ENCODE measurements at places on chromosomes 6 and 20.

- DNase-seq = no peak
Observed at GRCh38 chr6:35534407-35535170, 21.9 kb upstream of the TULP1 start.

DNA sequence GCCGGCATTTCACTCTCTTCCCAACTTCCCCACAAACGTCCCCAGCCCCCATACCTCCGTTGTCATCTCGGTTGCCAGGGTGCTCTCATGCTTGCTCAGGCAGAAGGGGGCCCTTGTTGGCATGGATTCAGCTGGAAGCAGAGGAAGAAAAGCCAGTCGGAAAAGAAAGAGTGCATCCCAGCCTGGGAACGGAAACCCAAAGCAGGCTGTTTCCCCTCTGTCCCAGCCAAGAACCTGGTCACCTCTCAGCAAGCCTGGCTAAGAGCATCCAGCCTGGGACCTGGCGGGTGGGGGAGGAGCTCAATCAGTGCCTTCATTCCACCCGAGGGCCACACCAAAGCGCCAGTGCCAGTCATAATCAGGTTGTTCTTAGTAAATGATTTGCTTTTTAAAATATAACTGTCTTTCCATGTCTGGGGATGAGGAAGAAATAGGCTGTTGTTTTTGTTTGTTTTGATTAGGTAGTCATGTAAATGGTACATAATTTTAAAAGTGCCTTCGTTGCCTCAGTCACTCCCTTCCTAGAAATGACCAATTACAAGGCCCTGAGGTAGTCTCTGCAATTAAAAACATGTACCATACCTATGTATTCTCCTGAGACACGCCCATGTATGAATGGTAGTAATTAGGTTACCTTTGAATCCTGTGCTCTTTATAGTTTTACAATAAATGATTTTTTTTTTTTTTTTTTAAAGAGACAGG, 21.1 kb downstream of the CHMP4B start:
- DNase-seq = no peak

DNA sequence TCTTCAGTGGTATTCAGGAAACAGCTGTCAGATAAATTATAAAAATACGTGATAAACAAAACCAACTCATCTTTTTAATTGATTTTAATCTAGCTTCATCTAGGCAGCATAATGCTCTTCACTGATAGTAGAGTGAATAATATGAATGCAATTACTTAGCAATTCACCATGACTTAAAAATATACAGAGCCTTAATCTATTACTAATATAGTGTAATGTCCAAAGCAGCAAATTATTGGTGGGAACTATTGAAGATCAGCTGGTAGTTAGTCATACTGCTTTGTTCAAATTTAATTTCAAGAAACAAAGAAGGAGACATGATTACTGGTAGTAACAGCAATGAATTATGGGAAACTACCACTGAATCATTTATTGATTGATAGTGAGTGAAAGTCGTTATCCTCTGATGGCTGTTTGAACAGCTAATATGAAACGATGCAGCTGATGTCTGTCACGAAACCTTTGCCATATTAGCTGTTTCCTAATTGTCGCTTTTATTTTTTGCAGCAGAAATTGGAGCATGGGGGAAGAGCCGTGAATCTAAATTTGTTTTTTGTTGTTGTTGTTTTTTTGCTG, 99.2 kb downstream of the NKAIN2 start:
- no peak for DNase-seq

DNA sequence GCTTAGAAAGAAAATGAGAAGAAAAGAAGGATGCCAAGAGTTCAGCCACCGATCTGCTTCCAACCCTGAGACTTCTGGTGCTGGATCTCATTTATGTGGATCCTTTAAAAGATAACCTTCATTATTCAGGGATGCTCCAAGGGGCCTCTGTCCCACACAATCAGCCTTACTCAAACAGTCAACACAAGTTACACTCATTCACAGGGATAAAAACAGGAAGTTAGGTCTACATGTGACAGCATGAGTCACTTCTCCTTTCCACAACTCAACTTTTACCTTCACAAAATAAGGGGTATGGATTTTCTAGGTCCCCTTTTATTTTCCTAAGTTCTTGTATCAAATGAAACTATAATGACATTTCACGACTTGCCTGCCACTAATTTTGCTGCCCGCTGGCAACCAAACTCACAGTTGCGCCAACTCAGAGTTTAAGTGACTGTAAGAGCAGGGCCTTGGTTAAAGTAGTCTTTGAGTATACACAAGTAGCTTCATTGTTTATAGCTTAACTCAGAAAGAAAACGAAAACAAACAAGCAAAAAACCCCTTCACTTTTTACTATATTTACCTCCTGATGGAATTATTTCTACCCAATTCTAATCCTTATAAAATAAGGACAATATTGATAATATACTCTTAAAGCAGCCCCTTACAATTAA, 278.8 kb upstream of the RUNX2 start:
- DNase-seq = no peak

DNA sequence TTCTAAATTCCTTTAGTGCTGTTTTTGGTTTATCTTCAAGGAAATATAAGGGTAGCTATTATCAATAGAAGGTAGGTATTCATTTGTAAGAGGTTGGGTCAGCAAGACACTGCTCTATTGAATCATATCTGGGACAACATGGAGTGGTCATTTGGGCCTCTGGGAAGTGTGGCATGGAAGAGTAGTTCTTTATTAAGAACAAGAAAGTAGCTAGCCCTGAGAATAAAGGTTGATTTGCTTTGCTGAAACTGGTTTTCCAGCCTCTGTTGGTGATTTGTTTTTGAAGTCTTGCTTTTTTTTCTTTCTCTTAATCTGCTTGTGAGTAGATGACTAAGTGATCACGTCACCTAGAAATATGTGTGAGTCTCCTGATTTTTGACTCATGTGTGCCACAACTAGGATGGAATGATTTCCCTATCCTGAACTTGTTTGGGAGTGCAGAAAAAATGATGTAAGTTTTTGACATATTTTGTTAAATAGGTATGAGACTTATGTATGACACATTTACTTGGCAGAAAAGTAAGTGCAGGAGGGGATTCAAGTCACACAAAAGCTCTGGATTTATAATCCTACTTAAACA, 381.8 kb downstream of the CENPW start:
- no peak for DNase-seq

DNA sequence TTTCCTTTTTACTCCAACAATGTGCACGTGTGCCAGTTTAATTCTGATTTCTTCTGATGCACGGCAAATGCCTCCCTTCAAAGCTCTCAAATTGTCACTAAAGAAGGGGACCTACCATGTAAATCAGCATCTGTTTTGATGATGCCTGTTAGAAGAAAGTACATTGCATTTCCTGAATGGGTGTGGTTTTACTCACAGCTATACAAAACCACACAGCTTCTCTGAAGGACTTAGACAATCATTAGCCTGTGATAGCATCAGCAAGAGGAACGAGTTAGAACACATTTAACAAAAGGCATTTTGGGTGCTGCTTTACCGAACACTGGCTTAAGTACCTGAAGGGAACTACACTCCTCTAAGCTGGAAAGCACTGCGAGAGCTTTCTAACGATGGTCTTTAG, 109.4 kb downstream of the ATXN1 start:
- DNase-seq = no peak

- DNase-seq = no peak
Observed at GRCh38 chr6:143097224-143097795, 36.6 kb downstream of the AIG1 start.

DNA sequence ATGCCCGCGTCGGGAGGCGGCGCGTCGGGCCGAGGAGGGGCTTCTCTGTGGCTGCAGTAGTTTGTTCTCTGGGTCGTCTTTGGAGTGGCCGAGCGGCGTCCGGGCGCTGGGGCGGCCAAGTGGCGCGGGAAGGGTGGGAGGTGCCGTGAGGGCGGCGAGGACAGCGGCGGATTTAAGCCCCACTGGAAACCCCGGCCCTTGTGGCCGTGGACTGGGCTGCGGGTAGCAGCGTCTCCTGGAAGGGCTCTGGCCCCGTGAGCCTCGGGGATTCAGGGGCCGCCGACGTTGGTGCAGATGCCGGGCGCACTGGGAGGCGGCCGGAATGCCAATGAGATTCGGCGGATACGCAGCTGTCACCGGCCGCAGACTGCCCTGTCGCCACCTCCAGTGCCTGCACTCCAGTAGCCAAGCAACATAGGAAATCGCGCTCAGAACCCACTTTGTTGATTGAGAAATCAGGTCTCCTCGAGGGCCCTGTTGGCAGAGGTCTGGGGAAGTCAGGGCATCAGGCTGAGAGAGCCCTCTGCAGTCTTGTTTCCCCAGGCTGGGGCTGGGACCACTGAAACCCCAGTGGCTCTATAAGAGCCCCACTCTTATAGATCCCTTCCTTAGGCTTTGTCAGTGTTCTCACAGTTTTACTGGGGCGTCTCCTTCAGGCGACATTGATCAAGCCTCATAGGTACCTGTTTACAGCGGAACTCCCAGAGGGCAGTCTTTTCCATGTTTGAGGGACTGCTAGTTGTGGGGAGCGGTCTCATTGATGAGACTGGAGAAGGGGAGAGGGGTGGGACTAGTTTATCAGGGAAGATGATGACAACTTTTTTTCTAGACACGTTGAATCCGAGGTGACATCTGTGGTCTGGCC, 642 bp downstream of the GZF1 start:
- DNase-seq = no peak

DNA sequence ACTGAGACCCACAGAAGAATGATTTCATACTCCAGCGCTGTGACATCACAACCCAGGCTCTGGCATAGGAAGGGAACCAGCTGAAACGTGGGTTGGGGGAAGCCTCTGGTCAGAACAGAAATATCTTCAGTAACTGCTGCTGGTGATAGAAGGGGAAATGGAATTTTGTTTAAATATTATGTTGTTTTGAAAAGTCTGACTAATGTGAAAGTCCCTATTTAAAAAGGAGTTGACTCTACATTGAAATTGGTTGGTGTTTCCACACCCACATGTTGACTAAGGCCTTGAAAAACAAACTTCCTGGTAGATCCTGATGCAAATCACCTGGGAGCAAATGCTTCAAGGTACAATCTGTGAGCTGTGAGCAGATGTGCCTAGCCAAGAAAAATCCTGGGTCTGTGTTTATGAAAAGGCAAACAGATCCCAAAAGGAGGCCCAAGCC, 24.5 kb upstream of the TCP11 start:
- no peak for DNase-seq

DNA sequence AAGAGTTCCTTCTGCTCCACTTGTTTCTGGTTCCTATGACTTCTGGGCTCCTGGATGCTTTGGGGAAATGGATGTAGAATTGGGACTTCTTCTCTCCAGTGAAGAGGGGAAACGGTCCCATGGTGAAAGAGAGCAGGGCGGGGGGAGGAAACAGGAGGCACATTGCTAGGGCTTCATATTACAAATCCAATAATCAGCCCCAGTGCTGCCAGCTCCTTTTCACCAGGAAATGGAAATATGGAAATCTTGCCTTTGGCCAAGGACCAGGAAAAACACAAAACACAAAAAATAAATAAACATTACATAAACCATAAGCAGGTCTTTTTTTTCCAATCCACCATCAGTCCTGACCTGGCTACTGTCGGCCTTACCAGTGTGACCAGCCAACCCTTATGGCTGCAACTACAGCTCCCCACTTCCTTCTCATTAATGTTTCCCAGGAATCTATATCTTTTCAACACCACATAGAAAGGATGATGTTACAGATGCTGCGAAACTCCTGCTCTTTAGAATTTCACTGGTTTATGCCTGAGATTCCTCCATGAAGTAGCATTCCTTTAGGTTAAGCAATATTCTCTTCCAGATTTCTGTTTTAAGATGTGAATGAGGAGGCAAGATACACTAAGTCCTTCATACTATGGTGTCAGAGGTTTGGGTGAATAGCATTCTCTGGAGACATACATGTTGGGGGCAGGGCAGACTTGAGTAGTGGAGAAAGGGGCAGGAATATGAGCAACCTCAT, 2.0 kb downstream of the PI3 start:
- DNase-seq = no peak

GRCh38 chr20:23161244-23161891, 75.2 kb upstream of the CD93 start:
- no peak for DNase-seq

GRCh38 chr6:1962201-1962600, 283.2 kb downstream of the GMDS start:
- DNase-seq = no peak

- DNase-seq = no peak
Observed at GRCh38 chr20:38094373-38094891, 60.9 kb downstream of the RPRD1B start.

GRCh38 chr20:38108986-38109541, 56.0 kb downstream of the TGM2 start:
- DNase-seq = no peak

- DNase-seq = no peak
Observed at GRCh38 chr6:49462599-49462926, 490 bp downstream of the MMUT start.

DNA sequence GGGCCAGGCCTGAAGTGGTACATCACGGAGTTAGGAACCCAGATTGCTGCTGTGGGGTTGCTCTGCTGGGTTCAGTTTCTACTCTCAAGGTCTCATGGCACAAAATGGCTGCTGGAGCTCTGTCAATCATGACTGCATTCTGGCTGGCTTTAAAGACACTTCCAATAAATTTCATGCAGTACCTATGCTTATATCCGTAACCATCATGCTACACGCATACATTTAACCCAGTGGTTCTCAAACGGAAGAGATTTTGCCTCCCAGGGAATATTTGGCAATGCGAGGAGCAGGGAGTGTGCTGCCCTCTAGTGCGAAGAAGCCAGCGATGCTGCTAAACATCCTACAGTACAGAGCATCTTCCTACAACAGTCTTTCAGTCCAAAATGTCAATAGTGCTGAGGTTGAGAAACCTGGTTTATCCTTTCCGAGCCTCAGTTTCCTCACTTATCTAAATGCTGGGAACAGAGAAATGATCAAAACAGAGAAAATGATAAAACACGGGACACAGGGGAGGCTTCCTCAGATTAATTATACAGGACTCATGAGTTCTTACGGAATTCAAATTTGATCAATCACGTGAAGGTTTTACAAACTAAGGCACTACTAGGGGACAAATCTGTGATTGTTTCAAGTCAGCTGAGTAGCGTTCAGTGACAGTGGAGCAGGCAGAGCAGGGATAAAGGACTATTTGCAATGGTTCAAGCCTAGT, 9.6 kb upstream of the SLC2A10 start:
- DNase-seq = no peak

DNA sequence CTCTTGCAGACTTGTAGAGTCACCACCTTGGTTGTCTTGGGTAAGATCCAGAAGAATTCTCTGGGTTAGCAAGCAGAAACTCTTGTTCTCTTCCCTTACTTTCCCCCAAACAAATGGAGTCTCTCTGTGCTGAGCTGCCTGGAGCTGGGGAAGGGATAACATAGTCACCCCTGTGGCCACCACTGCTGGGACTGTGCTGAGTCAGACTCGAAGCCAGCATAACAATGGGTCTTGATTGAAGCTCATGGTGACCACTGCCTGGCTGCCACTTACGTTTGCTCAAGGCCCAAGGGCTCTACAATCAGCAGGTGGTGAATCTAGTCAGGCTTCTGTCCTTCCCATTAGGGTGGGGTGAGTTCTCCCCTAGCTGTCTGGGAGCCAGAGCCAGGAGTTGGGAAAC, 15.4 kb upstream of the ERVFRD-1 start:
- no peak for DNase-seq
